Activated CD4-positive, alpha-beta memory T cell treated with anti-CD3 and anti-CD28 coated beads for 36 hours (primary cell): ENCODE measurements at places on chromosomes 16 and 17.

DNA sequence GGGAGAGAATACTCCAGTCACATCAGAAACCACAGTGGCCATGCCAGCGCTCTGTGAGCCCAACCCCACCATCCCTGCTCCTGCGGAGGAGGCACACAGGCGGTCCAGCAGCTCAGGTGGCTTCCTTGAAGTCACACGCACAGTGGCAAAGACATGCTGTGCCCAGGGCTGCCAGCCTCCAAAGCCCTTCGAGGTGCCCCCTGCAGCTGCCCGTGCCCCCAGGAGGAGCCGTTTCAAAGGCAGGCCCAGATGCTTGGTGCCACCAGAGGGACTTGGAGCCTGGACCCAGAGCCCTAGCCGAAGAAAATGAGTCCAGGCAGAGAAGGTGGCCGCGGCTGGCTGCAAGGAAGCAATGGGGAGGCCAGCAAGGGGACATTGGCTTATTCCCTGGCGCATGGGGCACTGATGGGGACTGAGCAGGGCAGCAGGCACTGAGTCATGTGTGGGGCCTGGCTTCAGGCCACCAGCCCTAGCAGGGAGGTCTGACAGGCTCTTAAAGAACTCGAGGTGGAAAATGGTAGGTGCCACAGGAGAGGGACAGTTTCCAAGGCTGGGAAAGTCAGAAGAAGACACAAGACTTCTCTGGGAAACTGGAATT is 17.2 kb upstream of the CACNG1 start:
- no peak overlapping the region for H3K4me3 ChIP-seq
- no peaks in the 10 kb centered on the region for H3K4me1 ChIP-seq
- H3K27ac ChIP-seq: no peak overlapping the region
- no peak for DNase-seq

GRCh38 chr17:41939044-41939692 is 8.8 kb downstream of the ODAD4 start:
- no peaks in the 10 kb centered on the region for H3K36me3 ChIP-seq
- no peaks in the 10 kb centered on the region for H3K27me3 ChIP-seq
- H3K4me1 ChIP-seq: no peaks in the 10 kb centered on the region
- no peak overlapping the region for H3K4me3 ChIP-seq

GRCh38 chr17:66576473-66576872 is 258.4 kb upstream of the CACNG5 start:
- peaks cover 26% of the 10 kb centered on the region for H3K4me1 ChIP-seq
- no peak for DNase-seq
- H3K4me3 ChIP-seq: no peak overlapping the region
- no peaks in the 10 kb centered on the region for H3K27me3 ChIP-seq
- H3K27ac ChIP-seq: no peak overlapping the region

DNA sequence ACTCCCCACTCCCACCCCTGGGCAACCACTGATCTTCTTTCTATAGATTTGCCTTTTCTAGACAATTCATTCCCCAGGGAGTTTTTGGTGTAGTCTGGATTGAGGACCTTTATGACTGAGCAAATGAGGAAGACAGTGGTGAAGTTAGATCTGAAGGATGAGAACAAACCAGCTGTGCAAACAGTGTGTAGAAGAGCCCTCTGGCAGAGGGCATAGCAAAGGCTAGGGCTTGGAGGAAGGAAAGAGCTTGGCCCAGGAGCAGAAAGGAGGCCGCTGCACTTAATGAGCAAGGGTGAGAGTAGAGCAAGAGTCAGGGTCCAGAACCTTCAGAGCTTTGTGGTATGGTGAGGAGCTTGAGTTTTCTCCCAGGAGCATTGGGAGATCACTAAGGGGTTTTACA is 352.7 kb downstream of the CA10 start:
- DNase-seq: no peak
- no peaks in the 10 kb centered on the region for H3K36me3 ChIP-seq
- H3K4me1 ChIP-seq: peaks cover 7% of the 10 kb centered on the region
- H3K4me3 ChIP-seq: no peak overlapping the region
- H3K27me3 ChIP-seq: peaks cover 5% of the 10 kb centered on the region

GRCh38 chr17:59287452-59287851 is 44.0 kb upstream of the YPEL2 start:
- no peaks in the 10 kb centered on the region for H3K36me3 ChIP-seq
- H3K4me1 ChIP-seq: peaks cover 4% of the 10 kb centered on the region
- peak; percentile 22 for DNase-seq
- no peak overlapping the region for H3K27ac ChIP-seq
- no peak overlapping the region for H3K4me3 ChIP-seq
- peaks cover 2% of the 10 kb centered on the region for H3K27me3 ChIP-seq

DNA sequence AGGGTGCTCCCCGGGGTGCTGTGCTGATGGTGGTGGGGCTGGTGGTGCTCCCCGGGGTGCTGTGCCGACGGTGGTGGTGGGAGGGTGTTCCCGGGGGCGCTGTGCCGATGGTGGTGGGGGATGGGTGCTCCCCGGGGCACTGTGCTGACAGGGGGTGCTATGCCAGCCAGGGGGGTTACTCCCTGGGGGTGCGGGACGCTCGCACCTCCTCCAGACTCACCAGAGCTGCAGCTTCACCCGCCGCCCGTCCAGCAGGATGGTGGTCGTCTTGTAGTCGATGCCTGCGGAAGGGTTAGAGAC is 16.0 kb upstream of the WDR45B start:
- no peaks in the 10 kb centered on the region for H3K27me3 ChIP-seq
- H3K27ac ChIP-seq: no peak overlapping the region
- peaks cover 2% of the 10 kb centered on the region for H3K4me1 ChIP-seq
- H3K36me3 ChIP-seq: no peaks in the 10 kb centered on the region

GRCh38 chr16:85225721-85226120 is 113.4 kb upstream of the CIBAR2 start:
- H3K27ac ChIP-seq: no peak overlapping the region
- H3K36me3 ChIP-seq: no peaks in the 10 kb centered on the region
- H3K27me3 ChIP-seq: peaks cover 5% of the 10 kb centered on the region
- H3K4me3 ChIP-seq: no peak overlapping the region

DNA sequence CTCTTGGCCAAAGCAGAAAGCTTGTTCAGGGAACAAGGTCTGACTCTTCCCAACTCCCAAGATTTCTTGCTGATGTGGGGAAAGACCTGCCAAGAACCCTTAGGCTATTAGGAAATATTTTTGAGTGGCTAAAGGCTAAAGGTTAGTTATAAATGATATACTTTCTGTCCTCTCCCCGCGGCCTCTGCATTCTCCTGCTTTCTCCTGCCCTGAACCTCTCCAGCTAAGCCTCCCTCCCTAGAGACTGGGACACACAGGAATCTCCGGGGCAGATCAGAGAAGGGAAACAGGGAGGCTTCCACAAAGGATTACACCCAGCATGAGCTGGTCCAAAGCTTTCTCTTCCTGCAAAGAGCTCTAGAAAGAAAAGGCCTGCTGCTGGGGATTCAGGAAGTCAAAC is 2.3 kb downstream of the SLC43A2 start:
- peaks cover 16% of the 10 kb centered on the region for H3K27me3 ChIP-seq
- DNase-seq: no peak
- peaks cover 11% of the 10 kb centered on the region for H3K4me1 ChIP-seq
- no peaks in the 10 kb centered on the region for H3K36me3 ChIP-seq

GRCh38 chr17:28384281-28385036 is 13.0 kb downstream of the SARM1 start:
- peak; percentile 84 for DNase-seq
- peak overlapping the region; percentile 88 for H3K4me3 ChIP-seq
- H3K27me3 ChIP-seq: no peaks in the 10 kb centered on the region
- H3K27ac ChIP-seq: peak overlapping the region; percentile 59

DNA sequence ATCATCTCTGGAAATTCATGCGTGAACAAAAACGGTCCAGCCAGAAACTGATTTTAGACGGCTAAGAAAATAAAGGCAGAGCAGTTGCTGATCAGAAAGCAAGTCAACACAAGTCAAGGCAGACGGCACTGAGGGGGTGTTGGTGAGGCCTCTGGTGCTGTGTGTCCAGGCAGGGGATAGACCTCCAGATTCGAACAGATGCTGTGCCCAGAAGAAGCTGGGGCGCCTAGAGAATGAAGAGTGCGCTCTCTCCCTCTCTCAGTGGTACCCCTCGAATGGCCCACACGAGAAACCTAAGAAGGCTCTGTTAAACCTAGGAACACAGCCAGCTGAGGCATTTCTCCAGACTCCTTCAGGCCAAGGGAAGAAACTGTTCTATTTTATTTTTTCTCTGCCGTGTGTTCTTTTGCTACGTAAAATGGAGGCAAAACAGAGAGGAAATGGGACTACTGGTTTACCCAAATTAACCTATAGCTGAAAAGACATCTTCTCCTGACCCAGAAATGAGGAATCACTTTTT is 178.3 kb downstream of the PMP22 start:
- H3K27ac ChIP-seq: no peak overlapping the region
- no peaks in the 10 kb centered on the region for H3K4me1 ChIP-seq
- H3K27me3 ChIP-seq: peaks cover 14% of the 10 kb centered on the region
- no peak overlapping the region for H3K4me3 ChIP-seq

DNA sequence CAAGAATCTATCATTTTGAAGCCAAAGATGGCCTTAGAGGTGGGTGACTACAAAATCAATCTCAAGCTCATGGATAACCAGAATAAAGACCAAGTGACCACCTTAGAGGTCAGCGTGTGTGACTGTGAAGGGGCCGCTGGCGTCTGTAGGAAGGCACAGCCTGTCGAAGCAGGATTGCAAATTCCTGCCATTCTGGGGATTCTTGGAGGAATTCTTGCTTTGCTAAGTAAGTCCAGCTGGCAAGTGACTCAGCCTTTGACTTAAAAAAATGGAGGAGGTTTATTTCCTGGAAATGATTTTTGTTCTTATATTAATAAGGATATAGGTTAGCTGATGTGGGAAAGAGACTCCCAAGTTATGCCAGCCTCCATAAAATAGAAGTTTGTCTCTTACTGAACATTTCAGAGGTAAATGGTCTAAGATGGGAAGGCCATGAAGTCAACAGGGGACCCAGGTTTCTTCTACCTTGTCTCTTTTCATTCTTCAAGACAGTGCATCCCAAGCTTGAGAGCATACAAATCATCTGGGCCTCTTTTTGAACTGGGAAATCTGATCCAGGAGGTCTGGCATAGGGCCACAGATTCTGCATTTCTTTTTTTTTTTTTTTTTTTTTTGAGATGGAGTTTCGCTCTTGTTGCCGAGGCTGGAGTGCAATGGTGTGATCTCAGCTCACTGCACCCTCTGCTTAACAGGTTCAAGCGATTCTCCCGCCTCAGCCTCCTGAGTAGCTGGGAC is 19.8 kb upstream of the TANGO6 start:
- no peak overlapping the region for H3K27ac ChIP-seq
- no peaks in the 10 kb centered on the region for H3K4me1 ChIP-seq
- no peaks in the 10 kb centered on the region for H3K27me3 ChIP-seq

- H3K4me3 ChIP-seq: no peak overlapping the region
- no peaks in the 10 kb centered on the region for H3K4me1 ChIP-seq
- H3K27me3 ChIP-seq: peaks cover 2% of the 10 kb centered on the region
These were observed 682.1 kb upstream of the SOX9 start for GRCh38 chr17:71438631-71439146.

GRCh38 chr16:85923153-85924021 is 24.4 kb downstream of the IRF8 start:
- no peak overlapping the region for H3K4me3 ChIP-seq
- H3K27me3 ChIP-seq: peaks cover 6% of the 10 kb centered on the region
- DNase-seq: no peak
- H3K36me3 ChIP-seq: peaks cover 29% of the 10 kb centered on the region
- no peak overlapping the region for H3K27ac ChIP-seq

GRCh38 chr16:83011939-83012338 is 385.2 kb downstream of the CDH13 start:
- H3K27ac ChIP-seq: no peak overlapping the region
- H3K36me3 ChIP-seq: no peaks in the 10 kb centered on the region
- peaks cover 4% of the 10 kb centered on the region for H3K27me3 ChIP-seq
- no peak for DNase-seq
- H3K4me1 ChIP-seq: no peaks in the 10 kb centered on the region

- no peaks in the 10 kb centered on the region for H3K36me3 ChIP-seq
- H3K4me1 ChIP-seq: no peaks in the 10 kb centered on the region
- DNase-seq: no peak
- H3K27me3 ChIP-seq: peaks cover 3% of the 10 kb centered on the region
- no peak overlapping the region for H3K27ac ChIP-seq
These were observed 93.6 kb upstream of the CIBAR2 start for GRCh38 chr16:85205747-85206471.

GRCh38 chr16:13992322-13992721 is 72.4 kb downstream of the ERCC4 start:
- DNase-seq: no peak
- peaks cover 6% of the 10 kb centered on the region for H3K27me3 ChIP-seq
- no peaks in the 10 kb centered on the region for H3K4me1 ChIP-seq
- no peak overlapping the region for H3K4me3 ChIP-seq
- no peak overlapping the region for H3K27ac ChIP-seq

GRCh38 chr17:10001306-10001873 is 96.3 kb upstream of the RCVRN start:
- no peak overlapping the region for H3K27ac ChIP-seq
- no peaks in the 10 kb centered on the region for H3K27me3 ChIP-seq
- H3K4me1 ChIP-seq: no peaks in the 10 kb centered on the region
- H3K4me3 ChIP-seq: no peak overlapping the region
- DNase-seq: no peak

DNA sequence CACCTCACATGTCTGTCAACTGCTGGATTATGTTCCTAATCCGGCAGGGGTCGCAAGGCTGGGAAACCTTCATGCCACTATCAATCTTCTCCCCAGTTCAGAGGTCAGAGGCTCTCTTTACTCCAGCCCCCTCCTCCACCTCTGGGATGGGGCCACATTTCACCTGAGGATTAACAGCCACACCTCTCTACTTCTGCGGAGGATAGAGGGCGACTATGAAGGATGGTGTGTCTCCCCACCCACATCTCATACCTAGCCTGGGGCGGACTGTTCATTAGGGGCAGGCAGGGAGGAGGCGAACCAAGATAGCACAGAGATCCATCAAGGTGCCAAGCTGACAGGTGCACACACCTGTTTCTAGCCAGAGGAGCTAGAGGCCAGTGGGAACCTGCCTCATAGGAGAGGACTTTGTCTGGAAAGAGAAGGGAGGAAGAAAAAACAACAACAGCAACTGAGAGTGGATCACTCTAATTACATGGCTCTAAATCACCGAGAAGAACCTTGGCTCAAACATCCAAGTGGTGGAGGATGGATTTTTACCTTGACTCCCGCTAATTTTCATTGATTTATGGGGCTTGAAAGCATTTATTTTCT is 41.9 kb upstream of the SKAP1 start:
- H3K27ac ChIP-seq: no peak overlapping the region
- no peak for DNase-seq
- H3K36me3 ChIP-seq: no peaks in the 10 kb centered on the region
- no peak overlapping the region for H3K4me3 ChIP-seq

DNA sequence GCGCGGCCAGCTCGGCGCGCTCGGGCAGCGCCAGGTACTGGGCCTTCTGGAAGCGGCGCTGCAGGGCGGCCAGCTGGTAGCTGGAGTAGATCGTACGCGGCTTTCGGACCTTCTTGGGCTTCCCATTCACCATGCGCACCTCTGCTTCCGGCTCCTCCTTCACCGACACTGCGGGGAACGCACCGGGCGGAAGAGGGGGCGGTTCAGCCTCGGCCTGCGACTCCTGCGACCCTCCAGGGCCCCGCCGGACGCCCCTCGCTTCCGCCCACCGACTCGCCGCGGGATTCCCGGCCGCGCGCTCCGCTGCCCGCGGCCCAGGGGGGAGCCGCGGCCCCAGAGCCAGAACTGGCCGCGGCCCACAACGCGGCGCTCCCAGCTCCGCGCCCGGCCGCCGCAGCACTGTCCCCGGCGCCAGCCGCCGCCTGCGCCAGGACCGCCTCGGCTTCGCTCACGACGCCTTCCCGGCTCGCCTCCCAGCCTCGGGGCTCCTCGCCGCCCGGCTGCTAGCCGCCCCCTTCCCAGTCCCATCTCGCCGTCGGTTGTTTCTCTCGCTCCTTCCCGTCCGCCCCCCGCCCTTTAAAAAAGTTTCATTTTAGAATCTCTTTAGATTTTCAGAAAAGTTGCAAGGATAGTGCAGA is 1.5 kb downstream of the DLX3 start:
- peak; percentile 56 for DNase-seq
- peaks cover 21% of the 10 kb centered on the region for H3K4me1 ChIP-seq
- no peaks in the 10 kb centered on the region for H3K36me3 ChIP-seq
- H3K27me3 ChIP-seq: peaks cover 71% of the 10 kb centered on the region
